BJ (cell line): ENCODE measurements at places on chromosomes 4 and X.

- no peak for DNase-seq
Observed at GRCh38 chr4:26727844-26728243, 132.8 kb upstream of the STIM2 start.

GRCh38 chr4:169383724-169384123 is 113.0 kb upstream of the SH3RF1 start:
- peak; percentile 87 for DNase-seq

DNA sequence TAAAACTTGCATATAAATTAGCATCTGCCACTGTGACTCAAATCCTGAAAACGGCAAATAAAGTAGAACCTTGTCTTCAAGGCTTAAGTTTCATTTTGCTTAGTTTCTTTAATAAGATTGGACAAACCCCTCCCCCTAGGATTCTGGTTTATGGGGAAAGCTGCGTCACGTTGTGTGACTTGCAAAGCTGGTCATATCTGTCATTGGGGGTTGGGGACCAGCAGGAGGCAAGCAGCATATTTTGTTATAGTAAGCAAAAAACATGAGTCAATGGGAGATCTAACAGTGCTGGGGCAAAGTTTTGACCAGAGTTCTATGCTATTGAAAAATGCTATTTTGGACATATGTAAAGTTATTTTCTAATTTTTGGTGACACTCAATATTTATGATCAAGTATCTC is 407.3 kb downstream of the PCDH18 start:
- DNase-seq = peak; percentile 23

DNA sequence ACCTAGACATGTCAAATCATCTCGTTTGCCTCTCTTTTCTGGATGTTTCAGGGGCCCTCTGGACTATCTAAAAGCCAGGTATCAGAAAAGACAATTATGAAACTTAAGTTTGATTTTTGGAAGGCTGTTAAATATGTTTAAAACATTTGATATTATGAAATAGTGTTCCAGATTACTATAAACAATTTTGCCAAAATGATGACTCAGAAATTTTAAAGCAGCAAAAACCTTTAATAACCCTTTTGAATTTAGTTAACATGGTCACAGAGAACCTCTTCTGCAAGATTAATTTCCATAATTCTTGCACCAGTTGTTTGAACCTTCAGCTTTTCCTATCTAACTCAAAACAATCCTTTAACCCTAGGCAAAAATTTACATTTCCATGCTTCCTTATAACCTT is 18.8 kb upstream of the FAM47E start:
- DNase-seq = no peak

DNA sequence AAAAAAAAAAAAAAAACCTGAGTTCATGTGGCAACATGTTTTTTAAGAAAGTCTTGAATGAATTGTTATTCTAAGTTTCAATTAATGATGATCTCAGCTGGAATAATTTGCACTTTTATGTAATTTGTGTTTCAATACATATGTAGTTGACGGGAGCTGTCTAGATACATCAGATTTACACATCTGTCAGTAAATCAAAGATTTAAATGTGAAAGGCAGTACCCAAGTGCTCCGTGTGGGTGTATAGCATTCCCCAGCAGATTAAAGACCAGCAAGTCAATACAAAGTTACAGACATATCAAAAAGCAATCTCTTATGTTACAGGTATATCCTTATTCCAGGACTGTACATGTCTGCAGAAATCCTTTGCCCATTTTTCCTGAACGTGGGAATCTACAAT is 35.2 kb downstream of the SYNPO2 start:
- no peak for DNase-seq

GRCh38 chrX:13198056-13198761 is 121.6 kb downstream of the ATXN3L start:
- DNase-seq = no peak

DNA sequence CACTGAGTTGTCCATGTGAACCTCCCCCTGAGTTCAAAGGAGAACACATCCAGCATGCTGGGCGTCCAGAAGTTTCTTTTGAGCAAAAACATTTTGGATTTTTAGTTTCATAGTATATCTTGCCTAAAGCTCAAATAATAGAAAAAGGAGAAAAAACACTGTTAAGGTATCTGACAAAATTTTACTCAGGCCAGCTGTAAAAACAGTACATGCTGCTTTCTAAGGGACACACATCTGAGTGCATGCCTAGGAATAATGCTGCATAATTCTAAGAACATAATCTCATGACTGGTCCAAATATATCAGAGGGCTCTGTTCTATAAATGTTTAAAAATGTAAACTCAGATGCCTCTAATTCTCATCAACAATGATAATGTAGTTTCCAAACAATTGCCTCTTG is 561.3 kb upstream of the INTU start:
- DNase-seq = no peak

GRCh38 chr4:153074486-153074885 is 129.8 kb upstream of the TRIM2 start:
- no peak for DNase-seq

- no peak for DNase-seq
Observed at GRCh38 chr4:9771034-9771433, 10.4 kb upstream of the DRD5 start.

GRCh38 chr4:183129675-183130074 is 30.6 kb downstream of the WWC2 start:
- DNase-seq = no peak

DNA sequence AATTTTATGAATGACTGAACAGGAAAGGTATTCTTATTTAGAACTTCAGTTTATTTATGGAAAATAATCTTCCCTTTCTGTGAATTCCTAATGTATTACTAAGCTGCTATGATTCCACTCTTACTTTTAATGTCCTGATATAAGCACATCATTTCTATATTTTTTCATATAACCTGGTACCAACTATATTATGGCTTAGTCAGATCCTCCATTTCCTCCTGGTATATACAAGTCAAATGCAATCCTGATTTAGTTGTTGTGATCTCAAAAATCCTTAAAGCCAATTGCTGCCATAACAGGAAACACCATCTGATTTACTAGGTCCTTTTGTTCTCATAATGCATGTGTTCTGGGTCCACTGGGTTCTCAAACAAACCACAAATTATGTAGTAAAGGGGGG is 26.8 kb downstream of the TRMT2B start:
- no peak for DNase-seq

GRCh38 chr4:159107203-159107925 is 4.5 kb downstream of the RAPGEF2 start:
- DNase-seq = no peak

DNA sequence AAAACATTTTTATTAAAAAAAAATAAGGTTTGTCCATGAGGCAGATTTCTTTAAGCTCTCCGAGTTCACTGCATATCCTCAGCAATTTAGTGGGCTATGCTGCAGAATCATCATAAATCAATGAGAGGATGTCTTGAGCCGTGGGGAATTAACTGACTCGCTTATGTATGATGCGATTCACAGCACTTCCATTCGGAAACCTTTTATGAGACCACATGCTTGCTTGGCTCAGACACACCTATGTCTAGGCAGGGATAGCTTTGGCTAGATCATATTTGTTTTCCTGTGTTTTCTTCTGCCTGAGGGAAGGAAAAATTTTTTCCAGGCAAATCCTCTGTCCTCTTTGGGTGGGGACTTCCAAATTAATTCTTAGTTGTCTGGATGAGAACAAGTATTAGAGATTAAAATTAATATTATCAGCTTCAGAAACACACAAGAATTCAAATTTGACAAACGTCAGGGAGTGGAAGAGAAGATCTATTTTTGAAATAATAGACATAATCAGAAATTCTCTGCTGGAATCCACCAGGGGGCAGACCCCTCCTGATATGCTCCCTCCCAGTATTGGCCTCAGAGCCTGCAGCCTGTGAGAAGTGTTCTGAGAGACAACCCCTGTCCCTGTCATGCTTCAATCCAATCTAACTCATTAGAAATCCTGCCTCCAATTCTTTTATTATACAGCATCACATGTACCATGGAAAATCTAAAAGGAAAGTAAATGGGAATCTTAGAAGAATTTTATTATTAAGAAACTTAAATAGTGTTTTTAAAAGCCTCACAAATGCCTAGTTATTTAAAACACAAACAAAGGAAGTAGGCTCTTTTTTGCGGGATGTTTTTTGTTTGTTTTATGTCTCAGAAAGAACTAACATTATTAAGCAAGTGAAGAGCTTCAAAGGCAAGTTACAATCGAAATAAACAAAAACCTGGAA is 345.1 kb upstream of the TACR3 start:
- DNase-seq = no peak

DNA sequence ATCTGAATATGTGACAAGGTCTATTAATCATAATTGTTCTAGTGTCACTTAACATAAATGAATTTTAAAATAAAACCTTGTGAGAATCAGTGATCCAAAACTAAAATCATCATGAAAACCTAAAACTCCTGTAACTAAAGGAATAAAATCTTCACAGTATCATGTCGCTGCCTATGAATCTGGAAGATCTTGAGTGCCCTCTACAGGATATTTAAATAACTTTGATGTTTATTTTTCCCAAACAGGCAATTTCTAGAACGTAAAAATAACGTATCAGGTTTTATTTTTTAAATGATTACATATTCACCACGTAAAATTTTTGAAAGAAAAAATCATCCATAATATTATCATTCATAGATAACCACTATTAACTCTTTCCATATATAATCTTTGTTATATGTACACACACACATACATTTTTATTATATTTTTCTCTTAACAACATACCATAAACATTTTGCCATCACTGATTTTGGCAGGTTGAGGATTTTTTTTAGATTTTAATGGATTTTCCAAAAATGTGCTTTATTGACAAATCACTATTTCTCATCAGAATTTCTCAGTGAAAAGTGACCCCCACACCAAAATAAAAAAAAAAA is 79.6 kb downstream of the COMMD8 start:
- DNase-seq = no peak

GRCh38 chr4:155974476-155974749 is 20.7 kb upstream of the CTSO start:
- DNase-seq = no peak

- no peak for DNase-seq
Observed at GRCh38 chr4:55654131-55654530, 18.0 kb upstream of the NMU start.

- DNase-seq = no peak
Observed at GRCh38 chrX:14051416-14051815, 21.7 kb upstream of the GEMIN8 start.

DNA sequence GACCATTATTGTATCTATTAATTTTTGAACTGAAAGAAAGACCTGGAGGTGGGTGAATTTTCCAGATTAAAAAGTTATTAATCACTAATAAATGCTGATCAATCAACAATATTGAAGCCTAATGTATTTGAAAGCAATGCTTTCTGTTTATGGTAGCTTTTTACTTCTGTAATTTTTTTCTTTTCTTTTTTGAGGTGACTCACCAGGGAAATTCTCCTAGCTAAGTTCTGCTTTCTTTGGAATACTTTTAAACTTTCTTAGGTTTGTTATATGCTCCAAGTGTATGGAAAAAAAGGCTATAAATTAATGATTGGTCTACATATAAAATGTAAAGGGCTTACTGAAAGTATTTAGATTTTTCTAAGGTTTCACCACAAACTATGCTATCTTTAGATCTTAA is 94.2 kb downstream of the MBNL3 start:
- DNase-seq = no peak
